ENCODE measurements at places on chromosomes 1 and 21.

DNA sequence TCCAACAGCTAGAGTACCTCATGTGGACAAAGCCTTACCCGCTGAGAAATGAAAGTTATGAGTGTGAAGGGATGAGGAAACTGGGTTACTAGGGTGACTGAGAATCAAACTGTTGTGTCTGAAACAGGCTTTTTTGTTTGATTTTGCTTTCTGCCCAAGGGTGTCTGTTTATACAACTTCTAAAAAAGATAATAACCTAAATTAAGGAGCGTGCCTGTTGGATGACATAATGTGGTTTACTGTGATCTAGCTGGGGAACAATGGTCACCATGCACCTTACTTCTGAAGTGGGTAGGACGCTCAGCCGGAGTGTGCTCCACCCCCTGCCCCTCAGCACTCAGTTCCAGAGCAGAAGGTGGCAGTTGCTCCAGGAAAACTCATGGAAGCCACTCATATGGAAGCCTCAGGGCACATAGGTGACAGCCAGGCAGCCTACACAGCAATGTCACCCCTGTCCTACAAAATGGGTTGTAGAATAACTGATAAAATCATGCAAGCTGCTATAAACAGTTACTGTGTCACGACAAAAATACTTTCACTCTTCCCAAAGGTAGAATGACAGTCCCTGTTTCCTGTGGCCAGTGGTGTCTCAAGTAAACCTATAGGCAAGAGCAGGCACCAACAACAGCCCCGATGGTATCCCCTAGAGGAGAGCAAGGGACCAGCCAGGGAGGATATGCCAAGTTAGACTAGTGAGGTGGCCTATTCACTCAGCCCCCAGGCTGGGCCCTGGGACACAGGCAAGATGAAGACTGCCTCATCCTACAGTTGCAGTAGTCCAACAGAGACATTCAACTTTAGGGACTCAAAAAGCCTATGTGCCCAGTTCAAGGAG, 29.3 kb downstream of the SIPA1L2 start:
- DNase-seq: no peak

DNA sequence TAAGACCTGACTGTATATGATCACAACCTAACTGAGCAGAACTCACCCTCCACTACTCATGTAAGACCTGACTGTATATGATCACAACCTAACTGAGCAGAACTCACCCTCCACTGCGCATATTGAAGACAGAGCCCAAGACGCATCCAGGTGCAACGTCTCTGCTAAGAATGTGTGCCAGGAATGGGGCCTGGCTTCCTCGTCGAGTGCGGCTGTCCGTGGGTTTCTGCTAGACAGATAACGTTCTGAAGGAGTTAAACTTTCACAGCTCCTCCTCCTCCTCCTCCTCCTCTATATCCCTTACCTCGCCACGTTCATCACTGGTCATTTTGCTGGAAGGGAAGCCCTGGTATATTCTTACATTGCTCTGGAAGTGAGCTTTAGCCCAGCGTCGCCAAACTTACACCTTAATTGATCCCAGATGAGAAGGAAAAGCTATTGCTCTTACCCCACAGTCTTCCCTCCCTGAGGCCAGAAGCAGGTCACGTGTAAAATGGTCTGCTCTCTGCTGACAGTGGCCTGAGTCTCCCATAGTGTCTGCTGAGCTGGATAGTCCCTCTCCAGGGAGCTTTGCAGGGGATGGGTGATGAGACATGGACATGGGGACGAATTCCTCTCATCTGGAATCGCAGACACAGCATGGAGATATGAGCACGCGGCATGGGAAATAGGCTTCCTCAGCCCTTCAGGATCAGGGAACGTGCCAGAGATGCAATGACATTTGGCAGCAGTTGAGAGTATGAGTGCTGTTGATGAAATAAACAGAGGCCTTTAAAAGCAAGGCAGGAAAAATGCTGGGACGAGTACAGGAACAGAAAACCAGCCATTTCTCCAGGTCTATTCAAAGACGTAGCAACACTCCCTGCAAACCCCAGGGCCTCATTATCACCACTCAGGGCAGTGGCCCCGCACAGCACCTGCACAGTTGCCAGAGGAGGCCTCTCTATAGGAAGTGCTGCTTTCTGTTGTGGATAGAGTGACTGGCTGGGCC, 528.1 kb downstream of the KIF26B start:
- no peak for DNase-seq

GRCh38 chr1:73096841-73097240, 814.5 kb upstream of the NEGR1 start:
- no peak for DNase-seq

DNA sequence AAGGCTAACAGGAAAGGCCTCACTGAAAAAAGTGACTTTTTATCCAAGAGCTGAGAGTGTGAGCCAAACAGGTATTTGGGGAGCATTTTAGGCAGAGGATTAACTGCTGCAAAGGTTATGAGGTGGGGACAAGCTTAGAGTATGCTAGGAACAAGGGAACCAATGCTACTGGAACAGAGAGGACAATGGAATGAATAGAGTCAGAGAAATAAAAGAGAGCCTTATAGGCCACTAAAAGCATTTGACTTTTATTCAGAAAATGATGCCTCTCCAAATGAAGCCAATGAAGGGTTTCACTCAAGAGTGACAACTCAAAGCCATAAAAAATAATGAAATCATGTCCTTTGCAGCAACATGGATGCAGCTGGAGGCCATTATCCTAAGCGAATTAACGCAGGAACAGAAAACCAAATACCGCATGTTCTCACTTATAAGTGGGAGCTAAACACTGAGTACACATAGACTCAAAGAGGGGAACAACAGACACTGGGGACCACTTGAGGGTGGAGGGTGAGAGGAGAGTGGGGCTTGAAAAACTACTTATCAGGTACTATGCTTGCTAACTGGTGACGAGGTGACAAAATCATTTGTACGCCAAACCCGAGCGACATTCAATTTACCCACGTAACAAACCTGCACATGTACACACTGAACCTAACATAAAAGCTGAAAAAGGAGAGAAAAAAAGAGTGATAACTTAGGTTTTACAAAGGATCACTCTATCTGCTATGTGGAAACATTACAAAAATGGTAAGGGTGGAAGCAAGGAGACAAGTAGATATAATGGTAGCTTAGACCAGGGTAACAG, 11.1 kb downstream of the PTP4A2 start:
- DNase-seq: no peak

- DNase-seq: no peak
Observed at GRCh38 chr1:229550812-229551567, 7.5 kb downstream of the ABCB10 start.

DNA sequence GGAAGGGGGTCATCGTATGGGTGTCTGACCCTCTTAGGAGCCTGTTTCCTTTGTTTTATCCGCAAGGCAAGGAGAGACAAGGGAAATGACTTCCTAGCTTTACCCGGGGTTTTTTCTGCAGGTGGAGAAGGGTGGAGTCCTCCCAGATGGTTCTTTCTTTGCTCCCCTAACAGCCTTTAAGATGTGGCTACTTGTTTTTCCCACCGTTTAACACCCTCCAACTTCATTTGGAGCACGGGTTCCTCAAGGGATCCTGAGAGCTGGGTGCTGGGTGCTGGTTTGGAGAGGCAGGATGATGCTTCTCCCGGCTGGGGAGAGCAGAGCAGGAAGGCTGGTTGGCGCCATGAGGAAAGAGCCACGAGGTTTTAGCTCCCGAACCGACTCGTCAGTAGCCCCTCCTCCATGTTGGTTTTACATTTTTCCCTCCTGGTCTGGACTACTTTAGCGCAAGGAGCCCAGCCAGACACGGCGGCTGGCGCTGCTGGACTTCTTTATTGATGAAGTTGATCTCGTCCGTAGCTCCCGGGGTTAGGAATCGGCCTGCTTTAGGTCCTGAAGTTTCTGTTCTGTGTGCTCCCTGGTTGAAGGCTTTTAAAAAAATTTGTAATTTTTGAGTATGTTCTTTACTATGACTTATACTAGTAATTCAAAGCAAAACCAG, 1.4 kb downstream of the UCK2 start:
- DNase-seq: no peak

DNA sequence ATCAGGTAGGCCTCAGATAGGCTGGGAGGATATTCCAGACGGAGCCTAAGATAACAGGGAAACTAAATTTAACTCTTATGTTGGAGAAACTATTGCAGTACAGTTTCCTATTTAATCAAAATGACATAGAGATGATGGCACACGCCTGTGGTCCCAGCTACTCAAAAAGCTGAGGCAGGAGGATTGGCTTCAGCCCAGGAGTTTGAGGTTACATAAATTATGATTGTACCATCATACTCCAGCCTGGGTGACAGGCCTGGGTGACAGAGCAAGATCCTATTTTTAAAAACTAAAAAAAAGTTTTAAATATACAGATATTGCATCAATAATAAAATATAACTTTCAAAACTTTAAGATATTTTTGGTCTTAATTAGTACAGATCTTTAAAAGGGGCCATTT, 25.2 kb upstream of the TAL1 start:
- DNase-seq: no peak

- no peak for DNase-seq
Observed at GRCh38 chr1:85352055-85352454, 75.6 kb upstream of the BCL10 start.

DNA sequence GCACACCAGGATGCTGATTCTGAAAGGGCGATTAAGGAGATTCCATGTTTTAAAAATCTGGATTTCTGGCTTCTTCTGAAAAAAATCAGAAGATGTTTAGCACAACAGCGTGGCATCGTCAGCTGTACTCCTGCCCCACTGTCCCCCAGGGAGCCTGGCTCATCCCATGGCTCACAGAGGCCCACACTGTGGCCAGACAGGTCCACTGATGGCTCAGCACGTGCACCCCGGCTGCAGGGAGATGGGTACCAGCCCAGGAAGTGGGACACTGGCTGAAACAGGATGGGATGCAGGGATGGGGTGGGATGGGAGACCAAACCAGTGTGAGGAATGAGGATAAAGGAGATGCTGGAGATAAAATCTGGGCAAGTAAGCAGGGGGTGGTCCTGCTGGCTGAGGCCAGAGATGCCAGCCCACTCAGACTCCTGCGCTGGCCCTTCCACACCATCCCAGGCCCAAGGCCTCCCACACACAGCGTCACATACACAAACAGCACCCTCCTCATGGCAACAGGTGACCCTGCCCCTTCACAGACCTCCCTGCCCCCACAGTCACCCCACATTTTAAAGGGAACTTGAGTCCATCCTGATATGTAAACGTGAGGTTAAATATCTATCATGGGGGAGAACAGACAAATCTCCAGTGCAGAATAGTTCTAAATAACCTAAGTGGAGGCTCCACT, 23.9 kb upstream of the SAMD11 start:
- DNase-seq: no peak

GRCh38 chr1:36614991-36615390, 132.3 kb upstream of the CSF3R start:
- DNase-seq: no peak

- DNase-seq: no peak
Observed at GRCh38 chr1:99577313-99577712, 68.6 kb upstream of the PALMD start.

GRCh38 chr1:18875107-18875795, 15.8 kb upstream of the TAS1R2 start:
- DNase-seq: peak; percentile 42

DNA sequence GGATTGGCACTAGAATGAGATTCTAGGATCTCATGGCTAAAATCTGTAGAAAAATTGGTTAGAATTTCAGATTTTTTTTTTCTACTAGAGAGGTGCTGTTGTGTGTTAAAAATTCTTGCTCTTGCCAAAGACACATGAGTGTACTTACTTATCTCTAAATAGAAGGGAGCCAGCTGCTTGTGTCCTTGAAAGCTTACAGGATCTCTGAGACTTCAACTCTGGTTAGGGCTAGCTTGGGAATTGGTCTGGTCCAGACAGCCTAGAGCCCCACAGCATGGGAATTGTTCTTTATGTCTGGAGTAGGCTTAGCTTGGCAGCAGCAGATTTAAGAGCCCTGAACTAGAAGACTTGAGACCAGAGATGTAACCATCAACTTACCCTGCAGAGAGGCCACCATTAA, 37.3 kb downstream of the MACO1 start:
- no peak for DNase-seq

- no peak for DNase-seq
Observed at GRCh38 chr1:245197911-245198379, 43.2 kb downstream of the KIF26B start.

GRCh38 chr1:213690341-213690917, 297.3 kb upstream of the PROX1 start:
- no peak for DNase-seq

DNA sequence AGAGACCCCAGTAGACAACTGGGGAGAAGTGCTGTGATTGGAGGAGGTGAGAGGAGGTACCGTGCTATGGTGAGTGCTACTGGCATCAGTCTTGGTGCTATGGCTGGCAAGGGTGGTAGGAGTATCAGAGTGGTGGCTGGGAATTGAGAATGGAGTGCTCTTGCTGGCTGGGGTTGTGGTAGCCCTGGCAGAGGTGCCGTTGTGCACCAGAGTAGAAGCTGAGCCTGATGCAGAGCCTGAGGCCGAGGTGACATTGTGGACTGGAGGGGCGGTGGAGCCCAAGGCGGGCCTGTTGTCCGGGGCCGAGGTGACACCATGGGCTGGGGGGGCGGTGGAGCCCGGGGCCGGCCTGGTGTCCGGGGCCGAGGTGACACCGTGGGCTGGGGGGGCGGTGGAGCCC, 14.6 kb downstream of the TRIM46 start:
- no peak for DNase-seq

DNA sequence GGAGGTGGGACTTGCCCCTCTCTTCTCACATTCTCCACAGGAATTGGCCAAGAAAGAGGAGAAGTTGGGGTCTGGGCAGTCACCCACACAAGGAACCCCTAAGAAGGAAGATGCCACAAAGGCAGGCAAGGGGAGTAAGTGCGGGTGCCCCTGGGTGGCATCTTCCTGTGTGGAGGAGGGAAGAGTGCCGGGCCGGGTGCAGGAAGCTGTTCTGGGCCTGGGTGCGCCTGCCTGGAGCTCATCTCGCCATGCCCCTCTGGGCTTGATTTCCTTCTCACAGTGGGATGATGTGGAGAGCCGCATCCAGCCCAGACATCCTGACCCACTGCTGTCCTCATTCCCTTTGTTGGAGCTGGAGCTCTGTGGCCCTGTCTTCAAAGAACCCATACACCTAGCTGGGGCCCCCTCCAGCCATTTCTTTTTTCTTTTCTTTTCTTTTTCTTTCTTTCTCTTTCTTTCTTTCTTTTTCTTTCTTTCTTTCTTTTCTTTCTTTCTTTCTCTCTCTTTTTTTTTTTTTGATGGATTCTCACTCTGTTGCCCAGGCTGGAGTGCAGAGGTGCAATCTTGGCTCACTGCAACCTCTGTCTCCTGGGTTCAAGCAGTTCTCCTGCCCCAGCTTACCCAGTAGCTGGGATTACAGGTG, 9.3 kb downstream of the LRRC71 start:
- no peak for DNase-seq

- DNase-seq: no peak
Observed at GRCh38 chr1:200771625-200772555, 33.2 kb downstream of the CAMSAP2 start.

- no peak for DNase-seq
Observed at GRCh38 chr1:236175642-236176336, 33.5 kb downstream of the GPR137B start.

- DNase-seq: no peak
Observed at GRCh38 chr1:109272831-109273547, 10.0 kb downstream of the PSRC1 start.

Data from stimulated activated CD8-positive, alpha-beta memory T cell treated with anti-CD3 and anti-CD28 coated beads, Interleukin-12 subunit alpha, Interleukin-12 subunit beta, amount 100 ng/mL, for 1 hour (primary cell).